Right atrium auricular region (tissue), 2 donors: ENCODE measurements at places on chromosomes 3 and 15. TPM values are rescaled to one million over a fixed set of nuclear protein-coding genes. Genes with fewer than 3 reads are reported as not detected.

Gene LTK
- not detected for total RNA-seq

DNA sequence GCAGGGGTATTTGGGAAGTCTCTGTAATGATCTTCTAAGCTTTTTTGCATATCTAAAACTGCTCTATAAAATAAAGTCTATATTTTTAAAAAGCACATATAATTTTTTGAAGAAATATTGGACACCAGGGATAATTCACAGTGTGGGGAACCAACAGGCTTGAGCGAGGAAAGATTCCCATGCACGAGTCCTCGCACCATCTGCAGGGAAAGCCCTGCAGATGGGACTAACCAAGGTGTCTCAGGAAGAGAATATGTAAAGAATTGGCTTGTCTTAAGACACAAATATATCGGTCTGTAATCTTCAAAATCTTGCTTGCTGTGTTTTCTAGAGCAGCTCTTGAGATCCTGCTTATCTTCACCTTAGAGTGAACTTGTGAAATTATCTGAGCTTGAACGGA lies 77.2 kb upstream of the SEMA6D start:
- no peak for DNase-seq
- no peaks in the 10 kb centered on the region for H3K27me3 ChIP-seq
- no peak overlapping the region for H3K4me3 ChIP-seq
- H3K36me3 ChIP-seq, result no peaks in the 10 kb centered on the region

Gene GPR176
- 4.3 TPM for total RNA-seq

Gene HIGD2B
- total RNA-seq, result not detected

Gene RAB6B
- 11.5 TPM for total RNA-seq

Gene PLSCR2
- total RNA-seq, result not detected

Gene TGM4
- total RNA-seq, result not detected

GRCh38 chr15:33453761-33454160 lies 143.0 kb downstream of the RYR3 start:
- no peak for DNase-seq
- no peaks in the 10 kb centered on the region for H3K36me3 ChIP-seq
- no peaks in the 10 kb centered on the region for H3K27me3 ChIP-seq
- no peak overlapping the region for H3K27ac ChIP-seq
- H3K4me3 ChIP-seq, result no peak overlapping the region
- no peaks in the 10 kb centered on the region for H3K4me1 ChIP-seq

DNA sequence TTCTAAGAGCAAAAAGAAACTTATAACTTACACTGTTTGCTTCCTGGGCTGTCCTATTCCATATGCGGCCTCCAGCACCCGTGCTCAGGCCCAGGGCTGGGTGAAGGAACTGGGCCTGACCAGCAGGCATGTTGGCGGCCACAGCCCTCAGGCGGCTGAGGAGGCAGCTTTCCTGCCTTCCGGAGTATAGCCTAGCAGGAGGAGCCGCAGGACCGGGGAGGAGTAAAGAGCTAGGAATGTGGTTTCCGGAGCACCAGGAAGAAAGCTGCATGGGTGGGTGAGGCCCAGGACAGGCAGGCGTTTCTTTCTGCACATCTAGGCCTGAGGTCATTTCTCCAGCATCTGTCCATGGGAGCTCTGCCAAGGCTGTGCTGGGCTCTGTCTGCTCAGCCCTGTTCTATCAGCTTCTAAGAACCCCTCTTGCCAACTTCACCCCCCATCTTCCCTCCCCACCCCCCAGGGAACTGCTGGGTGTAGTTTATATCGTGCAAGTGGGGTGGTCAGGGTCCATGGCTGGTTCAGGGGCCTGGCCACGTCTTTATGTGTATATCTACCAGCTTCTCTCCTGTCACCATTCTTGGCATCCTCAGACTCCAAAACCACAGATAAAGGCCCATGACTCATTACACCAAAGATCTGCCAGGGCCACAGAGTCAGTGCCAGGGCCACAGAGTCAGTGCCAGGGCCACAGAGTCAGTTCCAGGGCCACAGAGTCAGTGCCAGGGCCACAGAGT lies 7.8 kb upstream of the KIF7 start:
- no peak overlapping the region for H3K4me3 ChIP-seq
- H3K36me3 ChIP-seq, result no peaks in the 10 kb centered on the region
- peak; percentile 90 for DNase-seq
- peak overlapping the region; percentile 63 for H3K27ac ChIP-seq

DNA sequence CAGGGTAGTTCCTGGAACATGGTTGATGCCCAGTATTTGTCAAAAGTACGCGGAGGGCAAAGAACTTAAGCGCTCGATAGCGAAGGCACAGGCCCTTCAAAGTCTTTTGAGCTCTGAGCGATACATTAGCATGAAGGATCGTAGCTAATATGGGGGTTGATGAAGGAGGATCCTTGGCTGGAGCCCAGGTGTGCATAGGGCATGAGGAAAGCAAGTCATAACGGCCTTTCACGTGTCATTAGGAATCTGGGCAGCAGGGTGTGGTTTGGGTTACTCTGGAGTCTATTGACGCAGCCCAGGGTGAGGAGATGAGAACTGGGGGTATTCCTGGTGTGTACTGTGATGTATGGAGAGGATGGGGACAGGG lies 31.7 kb downstream of the SPINK8 start:
- H3K4me3 ChIP-seq, result peak overlapping the region; percentile 80
- H3K27ac ChIP-seq, result peak overlapping the region; percentile 96
- peaks cover 23% of the 10 kb centered on the region for H3K4me1 ChIP-seq
- H3K27me3 ChIP-seq, result no peaks in the 10 kb centered on the region

Gene PLEKHO2
- total RNA-seq, result 19.4 TPM

Gene PRR20G
- not detected for total RNA-seq

Gene BOC
- 15.4 TPM for total RNA-seq

Gene ZNF619
- 1.7 TPM for total RNA-seq
